ENCODE measurements at places on chromosomes 2 and 18.
A peak's percentile ranks its signal among the peaks of the same experiment; 100 is the strongest.

- DNase-seq = no peak
Observed at GRCh38 chr18:23609390-23610023, 23.2 kb upstream of the NPC1 start.

GRCh38 chr2:234426616-234427015 lies 70.3 kb downstream of the ARL4C start:
- no peak for DNase-seq

GRCh38 chr2:45652090-45653031 lies 886 bp downstream of the PRKCE start:
- no peak for DNase-seq

DNA sequence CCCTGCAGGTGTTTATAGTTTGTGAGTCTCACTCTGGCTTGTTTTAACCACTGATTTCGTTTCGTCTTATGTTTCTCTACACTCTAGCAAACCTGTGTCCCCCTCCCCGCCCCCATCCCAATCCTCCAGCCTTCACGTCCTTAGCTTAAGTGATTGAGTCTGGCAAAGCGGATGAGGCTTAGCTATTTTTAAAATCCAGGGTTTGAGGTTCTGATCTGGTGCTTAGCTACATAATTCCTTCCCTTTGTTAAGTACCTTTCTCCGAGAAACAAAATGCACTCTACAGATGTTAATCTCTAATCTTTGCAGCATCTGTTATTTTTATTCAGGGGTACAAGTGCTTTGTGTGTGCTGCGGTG lies 7.8 kb downstream of the AGAP1 start:
- no peak for DNase-seq

- DNase-seq = no peak
Observed at GRCh38 chr2:131105950-131106801, 1.0 kb downstream of the PLEKHB2 start.

DNA sequence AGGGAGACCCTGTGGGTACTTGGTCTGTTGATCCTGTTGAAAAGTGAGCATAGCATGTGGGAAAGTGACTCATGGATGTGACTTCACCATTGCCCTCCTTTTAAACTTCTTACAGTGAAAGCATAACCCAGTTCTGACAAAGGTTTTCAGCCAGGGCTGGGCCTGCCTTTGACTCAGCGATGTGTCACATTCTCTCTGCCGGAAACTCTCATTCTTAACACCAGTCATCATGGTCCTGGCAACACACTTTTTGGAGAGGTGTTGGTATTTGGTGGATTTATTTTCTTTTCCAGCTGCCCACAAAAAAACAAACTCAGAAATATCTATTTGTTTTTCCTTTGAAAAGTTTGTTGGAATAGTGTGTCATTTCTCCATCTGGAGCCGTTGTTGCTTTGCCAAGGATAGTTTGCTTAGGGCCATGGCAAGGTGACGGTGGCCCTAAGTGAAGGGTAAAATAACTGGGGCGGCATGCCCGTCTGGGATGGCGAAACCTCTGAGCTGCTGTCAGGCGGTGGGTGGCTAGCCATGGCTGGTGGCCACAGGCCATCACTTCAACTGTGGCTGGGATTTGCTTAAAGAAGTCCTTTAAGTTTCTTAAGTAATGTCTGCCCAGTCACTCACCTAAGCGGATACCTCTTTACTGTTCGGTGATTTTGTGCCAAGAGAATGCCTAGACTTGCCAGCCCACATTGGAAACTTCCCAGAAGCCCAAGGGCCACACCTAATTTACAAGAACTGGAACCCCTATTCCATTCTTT lies 123.3 kb downstream of the LTBP1 start:
- DNase-seq = peak; percentile 12

DNA sequence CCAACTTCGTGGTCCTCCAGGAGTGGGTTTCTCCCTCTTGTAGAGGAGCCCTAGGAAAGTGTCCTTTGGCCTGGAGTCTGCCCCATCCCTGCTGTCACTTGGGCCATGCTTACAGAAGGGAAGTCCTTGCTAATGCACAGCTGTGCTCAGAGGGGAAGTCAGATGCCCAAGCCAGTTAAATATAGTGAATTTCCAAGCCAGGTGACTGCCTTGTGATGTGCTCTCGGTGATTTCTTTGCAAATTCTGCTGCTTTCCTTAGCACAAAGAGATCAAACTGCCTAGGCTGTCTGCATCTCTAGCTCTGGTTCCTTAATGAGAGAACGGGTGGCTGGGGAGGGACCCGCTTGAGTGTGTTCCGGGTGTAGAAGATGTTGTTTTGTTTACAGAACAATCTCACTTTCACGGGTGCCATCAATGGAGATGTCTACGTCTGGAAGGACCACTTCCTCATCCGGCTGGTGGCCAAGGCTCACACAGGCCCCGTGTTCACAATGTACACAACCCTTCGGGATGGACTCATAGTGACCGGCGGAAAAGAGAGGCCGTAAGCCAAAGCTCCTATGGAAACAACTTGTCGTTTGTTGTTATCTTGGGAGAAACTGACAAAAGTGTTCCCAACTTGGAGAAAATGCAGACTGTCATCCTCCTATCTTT lies 91.4 kb downstream of the RTN4 start:
- DNase-seq = no peak

- no peak for DNase-seq
Observed at GRCh38 chr2:177972782-177973181, 99.8 kb downstream of the PDE11A start.

DNA sequence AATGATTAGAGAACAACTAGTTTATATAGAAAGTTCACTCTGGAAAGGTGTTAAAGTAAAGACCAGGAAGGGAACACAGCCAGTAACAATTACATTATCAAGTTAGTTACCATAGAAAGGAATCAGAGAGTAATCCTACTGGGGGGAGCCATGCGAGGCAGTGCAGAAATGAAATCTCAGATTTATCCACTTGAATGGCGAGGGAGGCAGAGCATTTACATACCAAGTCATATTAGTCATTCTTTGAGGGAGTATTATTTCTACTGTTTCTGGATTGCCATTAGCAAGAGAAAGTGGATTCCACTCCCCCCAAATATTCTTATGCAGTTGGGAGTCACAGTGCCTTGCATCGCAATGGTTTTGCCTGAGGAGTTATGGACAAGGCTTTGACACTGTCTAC lies 472.7 kb upstream of the TRIB2 start:
- DNase-seq = no peak

DNA sequence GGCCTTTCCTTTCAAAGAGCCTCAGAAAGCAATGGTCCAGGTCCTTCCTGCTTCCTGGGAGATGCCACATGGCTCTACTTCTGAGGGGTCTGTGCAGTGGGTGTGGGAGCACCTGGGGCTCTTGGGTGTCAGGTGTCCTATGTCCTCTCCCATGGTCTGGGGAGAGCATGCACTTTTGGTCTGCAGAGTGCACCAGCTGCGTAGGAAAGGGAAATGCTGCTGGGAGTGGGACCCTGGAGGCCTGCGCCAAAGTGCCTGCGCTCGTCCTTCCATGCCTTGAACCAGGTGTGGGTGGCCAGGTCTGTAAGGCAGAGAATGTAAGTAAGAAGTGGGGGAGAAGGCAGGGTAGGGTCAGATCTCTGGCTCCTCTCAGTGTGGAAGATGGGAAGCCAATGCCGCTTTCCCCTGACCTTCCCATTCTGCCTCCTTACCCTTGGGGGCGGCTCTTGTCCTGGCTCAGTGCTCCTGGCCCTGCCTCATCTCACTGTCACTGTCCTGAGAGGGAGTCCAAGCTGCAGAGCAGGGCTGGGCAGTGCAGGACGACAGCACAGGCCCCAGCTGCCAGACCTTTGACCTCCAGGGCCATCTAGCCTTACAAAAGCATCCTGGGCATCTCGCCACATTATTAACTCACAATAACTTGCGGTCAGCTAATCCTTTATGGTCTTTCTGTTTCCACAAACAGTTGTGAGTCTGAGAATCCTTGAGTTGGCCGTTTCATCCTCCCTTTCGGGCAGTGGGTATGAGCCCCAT lies 6.6 kb upstream of the PROM2 start:
- no peak for DNase-seq

GRCh38 chr2:218401890-218402289 lies 2.2 kb downstream of the CTDSP1 start:
- no peak for DNase-seq

DNA sequence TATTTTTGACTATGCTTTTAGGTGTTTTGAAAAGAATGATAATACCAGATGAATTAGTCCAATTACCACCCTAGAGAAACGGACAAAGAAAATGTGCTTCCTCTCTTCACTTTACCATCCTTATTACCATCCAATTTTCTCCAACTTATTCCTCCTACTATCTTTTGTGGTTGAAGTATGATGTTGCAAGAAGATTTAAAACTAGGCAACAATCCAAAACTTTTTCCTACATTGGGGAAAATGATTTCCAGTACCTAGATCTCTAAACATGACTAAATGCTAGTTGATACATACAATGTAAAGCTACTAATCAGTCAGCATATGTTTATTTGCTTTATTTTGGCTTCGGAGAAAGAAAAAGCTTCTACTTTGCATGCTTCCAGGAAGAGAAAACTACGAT lies 355.0 kb upstream of the LYPD1 start:
- no peak for DNase-seq

- no peak for DNase-seq
Observed at GRCh38 chr2:75379476-75380210, 180.3 kb upstream of the TACR1 start.

DNA sequence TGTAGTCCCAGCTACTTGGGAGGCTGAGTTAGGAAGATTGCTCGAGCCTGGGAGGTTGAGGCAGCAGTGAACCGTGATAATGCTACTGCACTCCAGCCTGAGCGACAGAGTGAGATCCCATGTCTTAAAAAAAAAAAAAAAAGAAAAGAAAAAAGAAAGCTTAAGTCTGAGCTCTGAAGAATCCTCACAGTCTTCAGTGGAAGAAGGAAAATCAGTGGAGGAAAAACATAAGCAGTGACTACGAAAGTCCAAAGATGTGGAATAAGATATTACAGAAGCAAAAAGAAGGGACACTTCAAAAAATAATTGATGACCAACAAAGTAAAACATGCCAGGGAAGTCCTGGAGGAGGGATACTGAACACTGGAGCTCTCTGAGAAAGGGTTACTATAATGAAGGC lies 2.8 kb upstream of the PCGF1 start:
- no peak for DNase-seq

GRCh38 chr2:137193401-137193800 lies 428.1 kb downstream of the THSD7B start:
- DNase-seq = no peak

- DNase-seq = no peak
Observed at GRCh38 chr2:165701147-165701546, 92.9 kb downstream of the GALNT3 start.

GRCh38 chr18:61948281-61948741 lies 55.5 kb upstream of the RNF152 start:
- DNase-seq = no peak

DNA sequence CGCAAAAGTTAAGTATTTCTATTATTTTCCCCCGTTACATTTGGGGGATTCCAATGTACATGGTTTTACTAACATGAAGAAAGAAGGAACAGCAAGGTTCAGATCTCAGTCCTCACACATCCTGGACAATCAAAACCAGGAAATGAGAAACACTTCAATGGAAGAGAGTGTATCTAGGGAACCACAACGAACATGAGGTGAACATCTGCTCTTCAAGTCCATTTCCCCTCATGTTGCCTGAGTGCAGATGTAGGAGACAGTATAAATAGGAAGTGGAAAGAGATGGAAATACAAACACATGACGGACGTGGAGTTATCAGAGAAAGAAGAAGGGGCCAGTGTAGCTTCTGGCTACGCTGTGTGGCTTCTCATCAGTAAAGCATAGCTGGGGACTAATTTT lies 52.6 kb downstream of the CHN1 start:
- no peak for DNase-seq

DNA sequence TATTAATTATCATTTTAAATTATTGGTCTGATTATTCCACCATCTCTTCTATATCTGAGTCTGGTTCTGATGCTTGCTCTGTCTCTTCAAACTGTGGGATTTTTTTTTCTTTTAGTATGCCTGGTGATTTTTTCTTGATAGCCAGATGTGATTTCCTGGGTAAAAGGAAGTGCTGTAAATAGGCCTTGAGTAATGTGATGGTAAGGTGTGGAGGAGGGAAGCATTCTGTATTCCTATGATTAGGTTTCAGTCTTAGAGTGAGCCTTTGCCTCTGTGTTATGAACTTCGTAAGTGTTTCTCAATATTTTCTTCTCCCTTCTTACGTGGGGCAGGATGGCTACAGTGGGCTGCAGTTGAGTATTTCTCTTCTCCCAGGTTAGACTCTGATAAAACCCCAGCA lies 103.0 kb downstream of the EHBP1 start:
- DNase-seq = no peak

- no peak for DNase-seq
Observed at GRCh38 chr2:117717072-117717471, 97.4 kb upstream of the DDX18 start.

DNA sequence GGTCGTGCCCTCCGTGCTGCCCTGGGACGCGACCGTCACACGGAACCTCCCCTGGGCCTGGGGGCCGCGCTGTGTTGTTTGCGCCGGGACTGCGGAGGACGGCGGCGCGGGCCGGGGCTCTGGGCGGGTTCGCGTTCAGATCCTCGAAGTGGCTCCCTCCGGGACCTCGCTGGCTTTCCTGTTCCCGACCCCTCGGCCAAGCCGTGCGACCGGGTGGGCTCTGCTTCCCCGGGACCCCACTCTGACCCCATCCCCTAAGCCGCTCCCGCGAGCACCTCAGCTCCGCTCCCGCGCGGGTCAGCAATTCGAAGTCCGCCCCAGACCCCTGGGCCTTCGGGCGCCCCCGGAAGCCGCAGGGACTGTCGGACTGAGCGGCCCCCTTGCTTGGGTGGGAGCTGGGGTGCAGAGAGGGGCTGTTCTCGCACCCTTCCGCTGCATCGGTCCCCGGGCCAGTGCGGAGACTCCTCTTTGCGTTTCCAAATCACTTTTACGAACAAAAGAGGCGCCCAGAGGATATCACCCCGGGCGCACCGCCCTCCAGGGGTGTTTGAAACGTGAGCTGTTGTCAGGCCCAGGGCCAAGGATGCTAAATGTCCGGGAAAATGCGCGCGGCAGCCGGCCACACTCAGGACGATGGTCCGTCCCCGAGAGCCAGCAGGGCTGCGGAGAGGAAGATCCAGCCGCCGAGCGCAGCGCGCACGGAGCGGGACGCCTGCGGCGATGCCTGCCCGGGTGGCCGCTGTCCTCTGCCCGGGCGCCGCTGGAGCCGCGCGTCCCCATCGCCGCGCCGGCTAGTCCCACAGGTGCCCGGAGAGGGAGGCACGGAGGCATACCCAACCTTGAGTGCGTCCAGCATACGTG lies 73.5 kb downstream of the ZCCHC2 start:
- peak; percentile 12 for DNase-seq

DNA sequence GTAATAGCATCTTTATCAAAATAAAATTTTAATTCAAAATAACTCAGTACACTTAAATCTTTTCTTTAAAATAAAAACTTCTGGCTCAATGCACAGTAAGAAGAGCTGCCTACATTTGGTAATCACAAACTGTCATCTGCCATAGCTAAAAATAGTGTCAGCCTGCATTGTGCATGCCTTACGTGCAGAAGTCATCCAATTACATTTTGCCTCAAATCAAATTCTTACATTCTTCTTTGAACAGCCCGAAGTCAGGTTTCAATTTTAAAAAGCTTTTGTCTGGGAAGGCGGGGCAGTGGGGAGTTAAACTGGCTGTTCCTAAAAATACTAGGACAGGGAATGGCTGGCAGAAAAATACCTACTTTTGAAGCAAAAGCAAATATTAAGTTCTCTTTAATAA lies 51.1 kb downstream of the RTN4 start:
- no peak for DNase-seq
